ENCODE measurements at places on chromosomes 1 and 21.

DNA sequence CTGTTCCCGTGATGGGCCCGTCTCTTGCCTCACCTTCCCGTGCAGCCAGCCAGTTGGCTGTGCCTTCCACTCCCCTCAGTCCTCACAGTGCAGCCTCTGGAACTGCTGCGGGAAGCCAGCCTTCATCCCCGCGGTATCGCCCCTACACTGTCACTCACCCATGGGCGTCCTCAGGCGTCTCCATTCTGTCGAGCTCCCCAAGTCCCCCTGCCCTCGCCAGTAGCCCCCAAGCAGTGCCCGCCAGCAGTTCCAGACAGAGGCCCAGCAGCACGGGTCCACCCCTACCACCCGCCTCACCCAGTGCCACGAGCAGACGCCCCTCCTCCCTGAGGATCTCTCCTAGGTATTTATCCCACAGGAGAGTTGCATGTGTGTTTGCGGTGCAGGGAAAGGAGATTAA is 73.5 kb downstream of the UBE4B start:
- no peak for DNase-seq

GRCh38 chr1:33895976-33896375 is 32.1 kb downstream of the HMGB4 start:
- DNase-seq: no peak

GRCh38 chr1:109094377-109094803 is 3.8 kb downstream of the TMEM167B start:
- DNase-seq: no peak

DNA sequence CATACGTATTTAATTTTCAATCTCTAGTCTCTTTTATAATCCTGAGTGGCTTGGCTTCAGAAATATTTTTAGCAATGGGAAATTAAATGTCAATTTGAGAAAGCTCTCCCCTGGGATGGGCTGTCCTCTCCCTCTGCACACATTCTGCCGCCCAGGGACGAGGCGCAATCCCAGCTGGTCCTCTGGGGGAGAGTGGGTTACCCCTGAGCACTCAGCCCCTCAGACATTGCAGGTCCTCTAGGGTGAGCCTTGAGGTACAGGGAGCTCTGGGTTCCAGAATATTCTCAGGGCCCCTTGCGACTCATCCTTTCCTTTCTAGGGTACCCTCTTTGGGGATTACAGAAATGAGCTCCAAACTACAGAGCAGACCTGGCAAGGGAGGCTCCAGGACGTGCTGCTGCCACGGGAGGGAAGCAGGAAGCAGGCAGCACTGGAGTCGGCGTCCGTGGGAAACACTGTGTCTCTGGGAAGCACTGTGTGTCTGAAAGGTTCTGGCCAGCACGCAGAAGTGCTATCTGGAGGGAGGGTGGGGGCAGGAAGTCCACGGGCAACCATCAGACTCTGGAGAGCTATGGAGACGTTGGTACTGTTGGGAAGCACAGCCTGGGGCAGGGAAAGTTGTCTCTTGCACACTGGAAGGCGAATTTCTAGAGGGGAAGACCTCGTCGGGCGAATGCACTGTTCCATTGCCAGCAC is 343.3 kb upstream of the VAMP3 start:
- no peak for DNase-seq

DNA sequence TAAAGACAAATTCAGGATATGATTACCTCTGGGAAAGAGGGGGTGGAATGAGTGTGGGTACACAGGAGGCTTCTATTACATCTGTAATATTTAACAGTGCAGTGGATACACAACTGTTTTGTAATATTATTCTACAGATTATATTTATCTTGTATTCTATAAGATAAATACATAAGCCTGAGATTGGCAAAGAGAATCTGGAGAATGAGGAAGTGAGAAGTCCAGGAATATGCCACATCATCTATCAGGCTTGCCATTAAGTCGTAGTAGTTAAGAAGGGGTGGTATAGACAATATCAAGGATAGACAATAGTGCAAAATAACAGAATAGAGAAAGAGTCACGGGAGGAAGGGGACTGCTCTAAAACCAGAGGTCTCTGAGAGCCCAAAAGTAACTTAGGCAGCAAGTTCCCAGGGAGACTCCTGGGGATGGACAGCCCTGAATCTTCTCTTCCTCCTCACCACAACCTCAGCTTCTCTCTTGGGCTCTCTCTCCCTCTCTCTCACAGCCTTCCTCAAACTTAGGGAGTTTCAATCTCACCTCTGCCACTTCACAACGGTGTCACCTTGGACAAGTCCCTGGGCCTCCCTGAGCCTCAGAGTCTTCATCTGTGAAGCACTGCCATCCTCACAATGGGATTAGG is 14.0 kb upstream of the PTAFR start:
- DNase-seq: no peak

DNA sequence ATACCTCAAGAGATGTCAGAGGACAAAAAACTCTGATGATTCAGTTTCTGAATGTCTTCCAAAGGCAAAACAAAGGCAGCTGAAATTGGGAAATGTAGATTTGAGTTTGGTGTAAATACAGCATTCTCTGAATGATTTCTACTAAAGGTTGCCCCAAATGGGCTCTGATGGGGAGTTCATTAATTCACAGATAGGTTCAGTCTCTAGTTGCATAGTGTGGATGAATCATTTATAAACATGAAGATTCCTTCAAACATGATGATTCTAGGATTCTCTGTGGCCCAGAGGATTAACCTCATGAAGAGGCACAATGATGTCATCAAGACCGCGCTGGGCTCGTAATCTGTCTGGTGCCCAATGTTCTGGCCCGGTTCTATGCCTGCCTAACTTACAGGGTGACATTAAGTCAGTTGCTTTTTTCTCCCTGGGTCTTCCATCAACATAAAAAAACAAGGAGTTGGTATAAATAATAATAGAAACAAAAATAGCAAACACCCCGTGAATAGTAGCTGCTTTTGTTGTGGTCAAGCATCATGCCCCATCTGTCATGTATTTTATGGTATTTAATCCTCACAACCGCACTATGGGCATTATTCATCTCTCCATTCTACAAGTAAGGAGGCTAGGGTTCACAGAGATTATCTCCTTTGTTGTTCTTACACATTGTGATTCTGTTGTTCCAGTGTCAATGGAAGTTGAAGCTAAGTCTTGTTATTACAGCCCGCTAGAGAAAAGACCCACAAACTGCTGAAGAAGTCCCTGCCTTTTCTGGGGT is 509.6 kb upstream of the USP24 start:
- no peak for DNase-seq

DNA sequence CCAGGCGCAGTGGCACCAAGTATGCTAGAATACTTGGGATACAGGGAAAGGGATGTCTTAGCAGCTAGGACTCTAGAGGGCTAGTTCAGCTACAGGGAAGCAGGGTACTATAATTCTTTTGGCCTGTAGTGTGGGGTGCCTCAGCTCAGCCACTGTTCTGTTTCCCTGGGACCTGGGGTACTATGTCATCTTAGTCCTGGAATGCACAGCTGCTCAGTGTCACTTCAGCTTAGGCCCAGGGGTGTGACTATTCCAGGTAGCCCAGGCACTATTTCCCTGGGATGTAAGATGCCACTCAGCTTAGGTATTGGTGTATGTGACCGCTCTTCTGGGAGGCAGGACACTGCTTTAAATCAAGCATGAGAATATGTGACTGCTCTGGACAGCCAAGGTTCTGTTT is 34.1 kb downstream of the RGSL1 start:
- no peak for DNase-seq

GRCh38 chr1:6961905-6962477 is 176.7 kb downstream of the CAMTA1 start:
- no peak for DNase-seq

DNA sequence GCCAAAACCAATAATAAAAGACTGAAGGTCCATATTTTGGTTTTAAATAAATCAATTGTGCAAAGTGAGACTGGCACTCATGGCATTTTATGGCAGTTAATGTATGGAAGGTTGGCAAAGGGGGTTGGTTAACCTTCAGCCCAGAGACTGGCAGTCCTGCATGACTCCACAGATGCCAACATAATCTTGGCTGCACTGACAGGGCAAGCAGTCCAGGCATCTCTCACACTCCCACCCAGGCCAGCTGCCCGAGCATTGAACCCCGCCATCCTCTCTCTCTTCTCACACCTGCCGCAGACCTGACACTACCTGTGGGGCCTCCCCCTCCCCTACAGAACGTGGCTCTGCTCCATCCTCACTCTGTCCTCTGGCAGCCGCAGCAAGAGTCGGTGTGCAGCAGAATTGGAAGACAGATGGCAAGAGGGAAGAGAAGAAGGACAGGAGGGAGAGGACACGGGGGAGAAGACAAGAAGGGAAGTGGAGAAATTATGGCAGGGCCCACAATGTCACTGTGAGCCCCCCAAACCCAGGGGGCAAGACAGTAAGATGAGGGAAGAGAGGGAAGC is 43.7 kb downstream of the ITPKB start:
- no peak for DNase-seq

DNA sequence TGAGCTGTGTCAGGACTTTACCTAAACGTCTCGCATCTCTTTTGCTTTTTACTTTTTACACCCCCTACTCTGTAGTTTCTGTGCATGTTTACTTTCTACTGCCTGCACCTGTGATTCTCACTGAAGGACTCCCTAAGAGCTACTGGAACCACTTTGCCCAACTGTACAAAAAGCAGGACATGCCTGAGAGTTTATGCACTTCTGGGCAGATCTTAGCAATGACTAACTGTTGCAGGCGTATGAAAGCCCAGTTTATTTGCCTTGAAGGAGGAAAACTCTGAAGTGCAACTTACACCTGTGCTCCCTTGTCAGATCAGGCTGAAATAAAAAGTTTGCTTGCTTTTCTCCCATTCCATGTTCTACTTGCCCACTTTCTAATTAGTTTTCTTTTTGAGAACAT is 467.0 kb upstream of the USP24 start:
- DNase-seq: no peak

DNA sequence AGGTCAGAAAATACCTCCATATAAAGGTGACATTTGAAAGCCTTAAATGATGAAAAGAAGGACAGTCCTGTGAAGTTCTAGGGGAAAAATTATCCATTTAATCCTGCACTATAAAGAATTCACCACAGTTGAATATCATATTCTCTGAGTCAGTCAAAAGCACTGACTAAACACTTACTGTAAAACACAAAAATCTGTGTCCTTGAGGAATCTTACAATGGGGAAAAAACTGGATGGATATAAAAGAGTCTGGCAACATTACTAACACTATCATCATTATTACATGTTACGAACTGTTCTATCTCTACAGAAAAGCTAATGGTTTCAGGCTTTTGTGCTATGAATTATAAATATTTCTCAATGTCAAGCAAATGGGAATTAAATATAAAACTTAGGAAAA is 42.4 kb upstream of the HP1BP3 start:
- DNase-seq: no peak

GRCh38 chr1:221169447-221169889 is 290.2 kb downstream of the HLX start:
- DNase-seq: peak; percentile 83

GRCh38 chr1:32963746-32964460 is 706 bp downstream of the RNF19B start:
- DNase-seq: no peak
